ENCODE measurements at places on chromosomes 12 and 14.

GRCh38 chr12:105616971-105617540 is 286.6 kb downstream of the C12orf75 start:
- no peak for DNase-seq

DNA sequence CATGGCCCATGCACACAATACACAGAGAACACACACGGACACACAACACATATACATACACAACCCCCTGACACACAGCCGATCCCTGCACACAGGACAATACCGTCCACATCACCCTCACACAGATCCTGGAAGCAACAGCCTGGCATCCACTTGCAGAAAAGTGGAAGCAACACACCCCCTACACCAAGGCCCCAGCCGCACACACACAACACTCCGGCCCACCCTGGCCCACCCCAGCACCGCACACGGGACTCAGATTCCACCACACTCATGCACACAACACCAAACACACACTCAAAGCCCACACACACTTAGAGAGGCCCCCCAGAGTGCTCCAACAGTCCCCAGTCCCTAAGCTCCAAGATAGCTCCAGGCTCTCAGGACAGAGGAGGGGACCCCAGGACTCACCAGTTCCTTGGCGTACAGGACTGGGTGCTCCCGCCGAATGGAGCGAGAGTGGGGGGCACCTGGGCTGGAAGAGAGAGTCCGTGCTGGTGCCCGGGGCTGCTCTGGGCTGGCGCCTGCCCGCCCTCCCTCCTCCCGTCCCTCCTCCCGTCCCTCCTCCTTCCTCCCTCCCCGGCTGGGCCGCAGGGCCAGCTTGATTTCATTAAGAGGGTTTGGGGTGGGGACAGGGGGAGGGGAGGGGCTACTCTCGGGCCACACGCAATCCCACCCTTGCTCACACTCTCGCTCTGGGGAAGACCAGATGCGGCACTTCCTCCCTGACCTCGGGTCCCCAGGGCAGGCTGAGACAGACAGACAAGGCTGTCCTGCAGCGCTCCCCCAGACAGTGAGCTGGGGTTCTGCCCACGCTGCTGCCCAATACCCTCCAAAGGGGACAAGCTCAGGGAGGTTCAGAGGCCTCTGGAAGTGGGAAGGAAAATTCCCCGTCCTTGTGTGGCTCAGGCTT is at the start of gene TMEM119:
Gene TMEM119 (minus strand): TSS at position 526 of the 913 bp plus-strand sequence. CDS start 5,701 bp downstream, outside the sequence.
- DNase-seq: no peak

GRCh38 chr12:55698965-55699364 is 8.7 kb downstream of the ITGA7 start:
- no peak for DNase-seq

DNA sequence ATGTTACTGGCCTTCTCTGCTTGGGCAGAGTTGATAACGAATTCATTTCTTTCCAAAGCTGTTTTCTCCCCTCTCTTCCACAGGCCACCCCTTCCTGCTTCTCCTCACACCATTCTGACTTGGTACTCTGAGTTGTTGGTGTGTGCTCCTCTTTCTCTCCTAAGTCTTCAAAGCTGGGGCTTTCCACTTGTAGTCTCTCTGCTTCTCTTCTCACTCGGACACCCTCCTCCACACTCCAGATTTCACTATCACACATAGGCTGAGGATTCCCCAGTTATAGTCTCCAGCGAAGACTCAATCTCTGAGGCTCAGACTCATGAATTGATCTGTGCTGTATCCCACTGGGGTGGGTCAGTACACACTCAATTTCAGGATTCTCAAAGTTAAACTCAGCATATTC is 201.0 kb downstream of the SSPN start:
- DNase-seq: no peak

DNA sequence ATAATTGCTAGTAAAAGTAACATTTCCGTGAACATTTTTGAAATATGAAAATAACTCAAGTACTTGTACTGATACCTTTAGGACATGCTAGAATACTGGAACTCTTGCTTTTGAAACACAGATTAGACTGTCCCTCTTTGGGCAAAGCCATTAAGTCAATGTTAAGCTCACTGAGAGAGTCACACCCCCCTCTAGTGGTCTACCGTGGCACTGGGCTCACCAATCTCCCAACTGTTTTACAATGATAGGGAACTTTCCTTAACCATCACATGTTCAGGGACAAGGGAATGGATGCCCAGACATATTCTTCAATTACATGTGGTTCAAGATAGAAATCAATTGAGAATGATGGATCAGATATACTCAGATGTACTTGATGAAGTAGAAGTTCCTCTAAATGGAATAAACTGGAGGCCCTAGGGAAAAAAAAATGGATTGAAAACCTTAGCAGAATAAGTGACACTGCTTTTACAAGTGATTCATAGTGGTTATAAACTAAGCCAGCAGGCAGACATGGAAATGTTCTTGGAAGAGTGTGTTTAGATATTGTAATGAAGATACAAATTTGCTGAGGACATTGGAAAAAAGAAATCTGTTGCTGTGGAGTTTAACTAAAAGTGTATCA is 17.8 kb downstream of the NANOG start:
- DNase-seq: peak; percentile 30

DNA sequence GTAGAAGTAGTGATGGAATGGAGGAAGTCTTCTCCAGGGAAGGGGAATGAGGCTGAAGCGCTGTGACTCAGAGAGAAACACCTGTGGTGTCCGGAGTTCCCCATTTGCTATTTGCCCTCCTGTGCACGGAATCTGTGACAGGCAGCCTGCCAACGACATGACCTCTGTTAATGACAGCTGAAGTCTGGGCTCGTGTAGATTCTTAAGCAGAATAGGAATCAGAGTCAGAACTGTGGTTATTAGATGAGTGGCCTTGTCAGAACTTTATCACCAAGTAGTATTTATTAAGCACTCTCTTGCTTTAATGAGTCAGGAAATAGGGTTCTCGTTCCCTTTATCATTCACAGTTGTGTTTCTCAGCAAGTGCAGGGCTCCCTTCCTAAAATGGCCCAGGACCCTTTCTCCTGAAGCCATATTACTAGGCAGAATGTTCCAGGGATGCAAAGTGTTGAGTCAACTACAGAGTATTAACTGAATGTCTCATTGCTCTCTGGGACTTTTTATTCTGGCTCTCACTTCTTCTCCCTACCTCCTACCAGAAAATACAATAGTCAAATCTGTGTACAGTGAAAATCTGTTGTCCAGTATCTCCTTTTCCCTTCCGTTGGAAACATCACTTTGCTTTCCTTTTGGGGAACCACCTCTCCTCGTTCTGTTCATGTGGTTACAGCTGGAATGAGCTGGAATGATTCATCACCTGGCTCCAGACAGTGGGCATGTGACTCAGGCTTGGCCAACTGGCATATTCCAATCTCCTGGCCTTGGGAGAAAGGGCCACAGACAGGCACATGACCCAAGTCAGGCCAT is 77.8 kb upstream of the MAX start:
- DNase-seq: no peak

DNA sequence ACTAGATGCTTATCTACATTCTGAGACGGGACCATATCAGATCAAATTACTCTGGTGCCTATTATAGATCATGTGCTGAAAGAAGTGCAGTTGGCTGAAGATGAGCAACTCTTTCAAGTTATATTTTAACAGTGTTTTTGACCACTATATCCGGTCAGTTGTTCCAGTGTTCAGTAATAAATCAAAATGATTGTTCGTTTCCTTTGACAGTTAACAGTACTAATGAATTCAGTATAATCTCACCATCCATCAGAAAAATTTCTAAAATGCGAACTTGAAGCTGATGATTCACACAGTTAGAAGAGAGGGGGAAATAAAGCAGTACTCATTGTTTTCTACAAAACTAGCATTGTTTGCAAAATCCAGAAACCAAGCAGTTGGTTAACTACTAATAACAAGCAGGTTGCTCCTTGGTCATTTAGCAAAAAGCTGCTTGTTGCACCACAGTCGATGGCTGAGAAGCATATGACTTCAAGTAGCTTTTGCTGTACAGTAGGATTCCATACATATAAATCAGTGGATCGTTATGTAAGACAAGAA is 2.3 kb downstream of the RPS6KA5 start:
- no peak for DNase-seq

DNA sequence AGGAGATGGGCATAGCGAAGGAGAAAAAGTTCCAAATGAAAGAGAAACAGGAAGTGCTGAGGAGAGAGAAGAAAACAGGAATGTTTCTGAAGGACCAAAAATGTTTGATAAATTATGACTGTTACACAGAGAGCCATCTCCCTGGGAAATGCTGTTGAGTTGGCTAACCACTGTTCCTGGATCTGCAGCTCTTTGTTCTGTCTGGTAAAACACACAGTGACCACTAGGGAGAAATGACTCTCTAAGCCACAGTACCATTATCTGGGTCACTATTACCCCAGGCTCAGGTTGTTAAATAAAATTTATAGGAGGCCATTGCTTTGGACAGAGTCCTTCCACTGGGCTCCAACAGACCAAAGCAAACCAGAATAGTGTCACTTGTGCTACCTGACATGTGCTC is 219.3 kb downstream of the CRADD start:
- no peak for DNase-seq

GRCh38 chr12:22808860-22809259 is 183.9 kb downstream of the ETNK1 start:
- DNase-seq: no peak

DNA sequence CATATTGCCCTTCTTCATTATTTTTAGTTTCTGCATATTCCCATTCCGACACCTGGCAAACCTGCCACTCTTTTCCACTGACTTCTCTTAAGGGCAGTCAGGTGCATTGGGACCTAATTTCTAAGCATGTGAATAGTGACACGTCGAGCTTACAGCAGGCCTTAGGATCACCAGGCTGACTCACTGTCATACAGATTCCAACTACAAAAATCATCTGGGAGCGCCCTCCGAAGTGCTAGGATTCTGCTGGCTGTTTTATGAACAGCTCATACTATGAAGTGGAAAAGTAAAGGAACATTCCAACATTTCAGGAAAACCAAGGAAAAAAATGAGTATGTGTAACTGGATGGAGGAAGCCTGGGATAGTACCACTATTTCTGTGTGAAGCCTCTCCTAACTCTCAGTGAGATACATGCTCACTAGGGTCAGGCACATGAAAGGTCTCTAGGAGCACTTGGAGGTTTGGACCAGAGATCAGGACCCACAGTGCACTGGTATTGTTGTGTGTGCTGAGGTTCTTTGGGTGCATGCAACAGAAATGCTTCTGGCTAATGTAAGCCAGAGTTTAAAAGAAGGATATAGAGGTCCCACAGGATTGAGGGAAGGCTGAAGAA is 257.4 kb downstream of the ZFP36L1 start:
- no peak for DNase-seq

GRCh38 chr12:4107436-4107878 is 166.1 kb upstream of the CCND2 start:
- DNase-seq: no peak

DNA sequence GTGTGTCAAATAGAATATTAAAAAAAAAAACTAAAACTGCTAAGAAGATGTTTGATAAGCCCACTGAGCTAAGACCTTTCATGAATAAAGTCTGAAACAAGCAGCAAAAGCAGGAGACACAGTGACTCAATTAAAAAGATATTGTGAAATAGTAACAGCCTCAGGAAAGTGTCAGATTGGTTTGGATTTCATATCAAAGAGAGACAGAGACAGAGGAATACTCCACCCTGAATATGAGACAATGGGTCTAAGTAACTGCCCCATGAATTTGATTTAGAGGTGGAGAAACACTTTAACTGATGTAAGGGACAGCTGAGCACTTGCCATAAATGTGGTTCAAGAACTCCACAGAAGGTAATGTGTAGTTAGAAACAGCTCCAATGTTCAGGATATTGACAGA is 277.9 kb upstream of the FOXG1 start:
- no peak for DNase-seq

DNA sequence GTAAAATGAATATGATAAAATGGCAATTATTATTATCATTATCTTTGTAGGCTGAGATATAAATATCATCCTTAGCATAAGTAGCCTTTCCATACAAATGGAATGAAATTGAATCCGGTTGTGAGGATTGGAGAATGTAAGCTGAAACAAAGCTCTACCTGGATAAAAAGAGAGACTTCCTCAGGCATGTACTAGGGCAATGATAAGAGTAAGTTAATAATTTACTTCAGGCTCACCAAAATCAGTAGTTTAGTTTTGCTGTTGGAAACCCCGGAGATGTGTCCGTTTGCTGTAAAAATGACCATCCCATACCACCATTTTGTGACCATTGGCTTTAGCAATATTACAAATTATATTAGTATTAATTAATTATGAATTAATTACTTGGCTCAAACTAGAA is 96.3 kb downstream of the C12orf75 start:
- no peak for DNase-seq

DNA sequence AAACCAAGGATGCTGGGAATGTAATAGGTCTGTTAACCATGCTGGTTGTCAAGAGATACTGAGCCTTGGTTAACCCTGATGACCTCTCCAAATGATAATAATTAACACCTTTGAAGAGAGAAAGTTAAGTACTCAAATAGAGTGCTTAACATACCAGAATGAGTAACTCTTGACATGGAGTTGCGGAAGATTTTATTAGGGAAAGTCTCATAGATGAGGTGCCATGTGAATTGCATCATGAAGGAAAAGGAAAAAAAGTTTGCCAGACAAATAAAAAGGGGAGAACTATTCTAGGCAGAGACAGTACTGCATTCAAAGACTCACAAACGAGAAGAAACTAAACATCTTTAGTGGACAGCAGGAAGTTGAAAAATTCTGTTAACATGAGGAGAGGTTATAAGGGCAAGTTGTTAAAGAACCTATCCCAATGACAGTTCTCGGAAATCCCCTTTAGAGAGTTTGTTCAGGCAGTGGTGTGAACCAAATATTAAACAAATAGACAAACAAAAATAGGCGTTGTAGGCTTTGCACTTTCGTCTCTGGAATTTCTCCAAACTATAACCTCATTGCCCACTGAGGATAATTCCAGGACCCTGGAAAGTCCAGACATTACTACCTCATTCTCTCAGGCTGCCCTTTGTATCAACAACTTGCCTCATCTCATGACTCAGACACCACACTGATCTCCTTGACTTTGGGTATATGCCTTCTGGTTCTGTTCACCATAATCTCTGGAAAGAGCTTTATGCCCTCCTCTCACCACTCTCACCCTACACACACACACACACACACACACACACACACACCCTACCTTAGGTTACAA is 435.0 kb downstream of the GXYLT1 start:
- DNase-seq: no peak

- DNase-seq: no peak
These were observed 34.9 kb upstream of the AEBP2 start for GRCh38 chr12:19404242-19404880.

Measured in NCI-H1048 (cell line).